ENCODE measurements at places on chromosomes 11 and 22. TPM values are rescaled to one million over a fixed set of nuclear protein-coding genes. Genes with fewer than 3 reads are reported as not detected.

DNA sequence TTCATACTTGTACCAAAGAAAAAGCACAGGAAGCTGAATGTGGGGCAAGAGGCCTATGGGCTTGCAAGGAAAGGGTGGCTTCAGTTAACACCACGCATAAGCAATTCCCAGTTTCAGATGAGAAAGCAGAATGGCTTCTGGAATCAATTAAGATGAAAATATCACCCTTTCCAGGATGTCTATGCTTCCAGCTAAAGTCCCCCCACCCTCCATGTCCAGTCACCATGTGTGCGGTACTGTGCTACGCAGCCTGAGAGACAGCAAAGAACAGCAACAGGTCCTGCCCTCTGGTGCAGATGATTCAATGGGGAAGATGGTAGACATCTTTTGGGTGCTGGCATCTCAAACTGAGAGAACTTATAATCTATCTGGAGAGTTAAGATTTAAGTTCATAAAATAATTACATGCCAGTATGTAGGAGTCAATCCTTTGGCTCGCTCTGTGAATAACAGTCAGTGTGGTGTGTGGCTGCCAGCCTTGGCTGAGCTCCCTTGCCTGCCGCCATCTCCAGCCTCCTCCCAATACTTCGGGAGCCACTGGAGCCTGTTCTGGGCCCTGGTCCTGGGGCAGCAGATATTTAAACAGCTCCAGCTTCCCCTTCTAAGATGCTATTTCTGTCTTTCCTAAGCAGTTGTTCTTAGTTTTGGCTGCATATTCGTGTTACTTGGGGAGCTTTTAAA, 44.5 kb downstream of the ME3 start:
- no peaks in the 10 kb centered on the region for H3K4me1 ChIP-seq
- no peak for DNase-seq
- H3K36me3 ChIP-seq, result no peaks in the 10 kb centered on the region

The C11orf24 gene
- 24.7 TPM for total RNA-seq

The WT1 gene
- total RNA-seq, result 1.2 TPM

- H3K27me3 ChIP-seq, result no peaks in the 10 kb centered on the region
- no peak overlapping the region for H3K27ac ChIP-seq
These were observed 64.6 kb downstream of the MYEOV start for GRCh38 chr11:69358398-69359020.

DNA sequence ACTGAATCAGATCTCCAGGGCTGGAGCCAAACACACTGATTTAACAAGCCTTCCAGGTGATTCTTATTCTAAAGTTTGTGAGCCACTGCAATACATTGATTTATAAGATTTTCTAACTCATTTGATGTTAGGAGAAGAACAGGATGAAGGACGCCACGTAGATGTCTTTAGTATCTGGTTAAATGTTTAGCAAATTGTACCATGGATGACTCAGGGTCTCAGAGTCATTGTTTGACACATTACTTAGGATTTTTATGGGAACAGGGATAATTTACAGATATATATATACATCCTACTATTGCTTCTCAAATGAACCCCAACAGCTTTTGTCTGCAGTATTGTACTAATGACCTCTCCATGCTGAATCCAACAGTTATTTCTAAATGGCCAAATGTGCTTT, 143.1 kb upstream of the DDI1 start:
- peaks cover 6% of the 10 kb centered on the region for H3K4me1 ChIP-seq
- no peaks in the 10 kb centered on the region for H3K27me3 ChIP-seq
- no peak overlapping the region for H3K4me3 ChIP-seq
- no peak overlapping the region for H3K27ac ChIP-seq
- DNase-seq, result no peak
- H3K36me3 ChIP-seq, result no peaks in the 10 kb centered on the region

GRCh38 chr22:21761086-21761485, 25.5 kb upstream of the YPEL1 start:
- H3K4me1 ChIP-seq, result no peaks in the 10 kb centered on the region
- no peaks in the 10 kb centered on the region for H3K27me3 ChIP-seq
- peaks cover 85% of the 10 kb centered on the region for H3K36me3 ChIP-seq
- no peak for DNase-seq

The CRYBA4 gene
- not detected for total RNA-seq

DNA sequence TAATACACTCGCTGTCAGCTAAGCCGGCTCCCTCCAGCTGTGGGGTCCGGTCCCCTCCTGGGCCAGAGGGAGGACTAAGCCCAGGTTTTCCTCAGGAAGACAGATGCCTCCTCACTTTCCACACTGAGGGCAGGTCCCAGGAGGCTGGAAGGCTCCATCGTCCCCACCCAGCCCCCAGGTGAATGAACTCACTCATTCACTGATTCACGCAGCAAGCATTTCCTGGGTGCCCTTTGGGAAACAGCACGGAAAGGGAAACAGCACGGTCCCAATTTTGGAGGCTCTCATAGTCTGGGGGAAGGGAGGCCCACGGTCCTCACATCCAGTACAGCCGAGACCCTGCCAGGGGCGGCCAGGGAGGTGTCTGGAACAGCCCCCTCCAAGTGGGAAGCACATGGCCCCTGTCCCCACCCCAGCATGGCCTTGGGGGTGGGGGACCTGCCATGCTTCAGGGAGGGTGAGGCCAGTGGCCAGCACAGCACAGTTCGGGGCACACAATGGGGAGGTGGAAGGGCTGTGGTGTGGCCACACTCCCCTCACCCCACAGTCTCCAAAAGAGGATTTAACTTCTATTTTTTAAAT, 9.3 kb upstream of the TH start:
- no peaks in the 10 kb centered on the region for H3K4me1 ChIP-seq
- DNase-seq, result no peak
- no peak overlapping the region for H3K27ac ChIP-seq
- H3K36me3 ChIP-seq, result no peaks in the 10 kb centered on the region

DNA sequence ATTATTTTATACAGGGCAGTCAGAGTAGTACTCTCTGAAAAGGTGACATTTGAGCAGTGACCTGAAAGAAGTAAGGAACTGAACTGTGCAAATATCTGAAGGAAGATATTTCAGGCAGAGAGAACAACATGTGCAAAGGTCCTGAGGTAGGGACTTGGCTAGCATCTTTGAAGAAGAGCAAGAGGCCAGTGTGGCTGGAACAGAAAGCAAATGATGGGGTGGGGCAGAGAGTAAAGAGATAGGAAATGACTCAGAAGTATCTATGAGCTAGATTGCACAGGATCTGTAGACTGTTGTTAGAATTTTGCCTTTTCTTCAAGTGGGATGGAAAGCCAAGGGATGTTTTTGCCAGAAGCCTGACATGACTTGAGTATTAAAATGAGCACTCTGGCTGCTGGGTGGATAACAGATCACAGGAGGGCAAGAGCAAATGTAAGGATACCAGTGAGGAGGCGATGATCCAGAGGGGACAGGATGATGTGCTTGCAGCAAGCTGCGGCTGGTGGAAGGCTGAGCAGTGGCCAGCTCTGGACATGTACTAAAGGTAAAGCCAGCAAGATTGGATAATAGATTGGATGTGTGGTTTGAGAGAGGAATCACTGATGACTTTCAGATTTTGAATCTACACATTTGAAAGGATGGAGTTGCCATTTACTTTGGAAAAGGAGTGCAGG, 33.2 kb upstream of the TTC12 start:
- H3K27ac ChIP-seq, result no peak overlapping the region
- no peaks in the 10 kb centered on the region for H3K27me3 ChIP-seq
- no peak overlapping the region for H3K4me3 ChIP-seq
- no peaks in the 10 kb centered on the region for H3K4me1 ChIP-seq

DNA sequence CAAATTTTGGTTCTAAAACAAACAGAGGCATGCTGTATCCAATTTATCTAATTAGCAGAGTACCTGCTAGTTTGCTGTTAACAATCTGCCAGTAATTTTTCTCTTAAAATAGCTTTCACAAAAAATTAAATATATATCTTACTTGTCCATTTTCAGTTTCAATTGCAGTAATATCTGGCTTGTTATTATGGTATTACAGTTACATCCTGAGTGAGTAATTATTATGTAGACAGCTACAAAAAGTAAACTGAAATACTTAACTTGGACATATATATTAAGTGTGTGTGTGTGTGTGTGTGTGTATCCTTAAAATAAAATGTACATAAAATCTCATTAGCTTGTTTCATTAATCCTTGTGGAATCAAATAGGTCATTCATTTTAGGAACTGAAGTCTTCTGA, 148.7 kb downstream of the LUZP2 start:
- H3K27ac ChIP-seq, result no peak overlapping the region
- H3K27me3 ChIP-seq, result no peaks in the 10 kb centered on the region
- no peaks in the 10 kb centered on the region for H3K4me1 ChIP-seq
- no peaks in the 10 kb centered on the region for H3K36me3 ChIP-seq

The NDUFC2 gene
- 130 TPM for total RNA-seq

- H3K27ac ChIP-seq, result no peak overlapping the region
- H3K4me1 ChIP-seq, result peaks cover 28% of the 10 kb centered on the region
- H3K4me3 ChIP-seq, result no peak overlapping the region
- H3K36me3 ChIP-seq, result peaks cover 27% of the 10 kb centered on the region
- no peaks in the 10 kb centered on the region for H3K27me3 ChIP-seq
These were observed 46.0 kb downstream of the LRP5 start for GRCh38 chr11:68358416-68358815.

GRCh38 chr11:75028724-75029123, 40.0 kb downstream of the NEU3 start:
- H3K27ac ChIP-seq, result no peak overlapping the region
- H3K4me1 ChIP-seq, result no peaks in the 10 kb centered on the region
- no peaks in the 10 kb centered on the region for H3K36me3 ChIP-seq
- no peak overlapping the region for H3K4me3 ChIP-seq
- DNase-seq, result no peak

The ELP4 gene
- total RNA-seq, result 22.1 TPM

The CBLIF gene
- total RNA-seq, result not detected

GRCh38 chr22:22048981-22049531, 66.5 kb upstream of the TOP3B start:
- H3K36me3 ChIP-seq, result no peaks in the 10 kb centered on the region
- DNase-seq, result no peak
- H3K4me3 ChIP-seq, result no peak overlapping the region

DNA sequence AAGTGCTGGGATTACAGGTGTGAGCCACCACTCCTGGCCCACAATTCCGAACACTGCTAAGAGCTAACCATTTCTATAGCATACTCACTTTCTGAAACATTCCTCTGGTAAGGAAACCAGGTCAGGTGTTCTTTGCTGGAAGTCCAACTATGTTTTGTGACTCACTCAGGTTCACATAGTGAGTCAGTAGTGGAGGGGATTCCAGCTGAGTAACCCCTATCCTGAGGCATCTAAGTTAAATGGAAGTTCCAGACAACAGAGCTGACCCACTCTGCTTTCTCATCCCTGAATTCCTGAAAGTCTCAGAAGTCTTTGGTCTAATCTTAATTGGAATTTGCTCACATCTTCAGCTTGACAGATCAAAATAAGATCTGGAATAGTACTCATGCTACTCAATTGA, 3.0 kb upstream of the CHRNA10 start:
- no peaks in the 10 kb centered on the region for H3K4me1 ChIP-seq
- DNase-seq, result no peak
- no peak overlapping the region for H3K4me3 ChIP-seq
- no peaks in the 10 kb centered on the region for H3K27me3 ChIP-seq

- no peaks in the 10 kb centered on the region for H3K27me3 ChIP-seq
- H3K4me3 ChIP-seq, result peak overlapping the region; percentile 29
- H3K4me1 ChIP-seq, result peaks cover 94% of the 10 kb centered on the region
- no peak for DNase-seq
- H3K36me3 ChIP-seq, result peaks cover 9% of the 10 kb centered on the region
- H3K27ac ChIP-seq, result peak overlapping the region; percentile 93
These were observed 7.3 kb upstream of the AHNAK start for GRCh38 chr11:62553839-62554361.

DNA sequence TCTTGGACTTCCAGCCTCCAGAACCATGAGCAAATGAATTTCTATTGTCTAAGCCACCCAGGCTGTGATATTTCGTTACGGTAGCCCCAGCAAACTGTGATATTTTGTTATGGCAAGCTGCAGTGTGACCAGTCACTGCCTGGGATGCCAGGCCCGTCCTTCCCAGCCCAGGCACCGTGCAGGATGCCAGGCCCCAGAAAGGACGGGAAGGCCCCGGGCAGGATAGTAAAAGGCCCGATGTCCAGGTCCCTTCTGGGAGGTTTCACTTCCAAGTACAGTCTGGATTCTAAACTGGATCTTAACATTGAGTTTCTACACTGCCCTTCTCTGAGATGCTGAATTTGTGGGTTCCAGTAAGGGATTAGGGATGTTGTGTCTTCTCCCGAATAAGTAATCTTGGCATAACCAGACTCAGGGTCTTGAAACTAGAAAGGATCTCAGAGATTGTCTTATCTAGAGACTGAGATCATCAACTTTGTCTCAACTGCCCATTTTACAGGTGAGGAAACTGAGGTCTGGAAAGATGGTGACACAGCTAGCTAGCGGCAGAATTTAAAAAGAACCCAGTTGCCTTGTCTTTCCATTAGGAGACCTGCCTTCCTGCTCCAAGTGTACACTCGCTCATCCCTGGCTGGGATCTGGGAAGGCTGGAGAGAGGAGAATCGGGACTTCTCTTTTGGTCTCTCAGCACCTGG, 19.9 kb downstream of the RPUSD4 start:
- no peak for DNase-seq
- no peaks in the 10 kb centered on the region for H3K27me3 ChIP-seq
- H3K4me1 ChIP-seq, result no peaks in the 10 kb centered on the region
- H3K27ac ChIP-seq, result no peak overlapping the region

DNA sequence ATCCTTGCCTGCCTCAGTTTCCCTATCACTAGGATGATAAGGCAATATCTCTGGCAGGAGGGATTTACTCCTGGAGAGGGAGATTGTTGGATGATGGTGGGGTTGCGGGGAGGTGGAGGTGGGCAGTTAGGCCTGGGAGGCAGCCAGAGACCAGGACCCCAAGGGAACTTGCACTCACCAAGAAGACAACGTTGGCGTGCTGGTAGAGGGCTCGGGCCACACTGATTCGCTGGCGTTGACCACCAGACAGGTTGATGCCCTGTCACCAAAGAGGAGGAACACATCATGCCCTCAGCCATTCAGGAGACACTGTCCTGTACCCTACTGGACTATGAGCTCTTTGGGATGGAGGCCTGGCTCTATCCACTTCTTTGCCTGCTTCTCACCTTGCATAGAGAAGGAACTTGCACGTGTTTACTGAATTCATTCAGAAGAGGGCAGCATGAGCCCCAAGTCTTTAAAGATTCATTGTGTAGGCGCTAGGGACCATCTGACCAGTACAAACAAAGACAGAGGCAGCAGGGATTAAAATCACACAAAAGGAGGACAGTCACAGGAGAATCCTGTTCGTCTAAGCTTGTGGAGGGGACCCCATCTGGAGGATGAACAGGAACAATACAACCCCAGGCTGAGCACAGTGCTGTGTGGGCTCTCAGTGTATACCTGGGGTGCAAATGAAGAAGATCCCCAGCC, 24.2 kb upstream of the KCNJ11 start:
- H3K36me3 ChIP-seq, result no peaks in the 10 kb centered on the region
- H3K4me3 ChIP-seq, result no peak overlapping the region
- H3K4me1 ChIP-seq, result no peaks in the 10 kb centered on the region
- H3K27me3 ChIP-seq, result no peaks in the 10 kb centered on the region
- no peak overlapping the region for H3K27ac ChIP-seq
- peak; percentile 12 for DNase-seq

DNA sequence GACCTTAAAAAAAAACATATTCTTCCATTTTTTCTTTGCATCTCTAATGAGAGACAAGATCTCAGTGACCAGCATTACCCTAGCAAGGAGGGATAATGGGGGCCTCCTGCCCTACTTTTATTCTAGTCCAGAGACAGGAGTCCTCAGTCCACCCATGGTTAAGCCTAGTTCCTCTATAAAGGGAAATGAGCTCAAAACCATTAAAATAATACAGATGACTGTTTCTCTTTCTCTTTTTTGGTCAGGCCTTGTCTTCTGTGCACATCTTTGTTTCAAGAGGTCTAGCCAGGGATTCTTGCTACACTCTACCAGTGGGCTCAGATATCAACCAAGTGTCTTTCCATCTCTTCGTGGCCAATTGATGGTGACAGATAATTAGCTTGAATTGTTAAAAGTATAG, 73.1 kb downstream of the MPPED2 start:
- no peaks in the 10 kb centered on the region for H3K4me1 ChIP-seq
- H3K36me3 ChIP-seq, result no peaks in the 10 kb centered on the region
- no peak overlapping the region for H3K4me3 ChIP-seq

Measured in lower lobe of right lung (tissue), 2 donors.